ENCODE measurements at places on chromosomes 2 and 18.

GRCh38 chr2:119772767-119773166, 13.0 kb downstream of the PTPN4 start:
- no peak for DNase-seq

DNA sequence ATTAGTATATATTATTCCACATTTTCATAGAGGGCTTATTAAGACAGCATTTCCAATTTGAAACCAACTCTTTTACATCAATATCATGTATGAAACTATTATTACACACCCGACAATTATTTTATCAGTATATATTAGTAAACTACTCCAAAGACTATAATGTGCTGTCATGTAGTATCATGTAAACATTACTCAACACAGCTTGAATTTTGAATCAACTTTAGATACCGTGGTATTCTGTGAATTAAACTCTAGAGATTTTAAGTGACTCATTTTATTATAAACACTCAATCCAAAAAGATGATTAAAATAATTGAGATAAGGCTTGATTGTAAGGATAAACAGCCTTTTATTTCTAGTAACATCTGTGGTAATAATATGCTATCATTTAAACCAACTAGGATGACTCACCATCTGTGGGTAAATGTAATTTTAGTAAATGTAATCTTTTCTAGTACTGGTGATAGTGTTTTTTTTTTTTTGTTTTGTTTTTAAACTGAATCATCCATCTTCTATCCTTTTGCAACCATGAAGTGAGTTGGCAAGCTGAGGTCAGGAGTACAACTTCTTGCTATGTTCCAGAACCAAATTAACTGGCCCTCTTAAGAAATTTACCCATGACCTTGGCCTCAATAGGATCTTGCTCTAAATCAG, 144.3 kb upstream of the SMAD7 start:
- no peak for DNase-seq

DNA sequence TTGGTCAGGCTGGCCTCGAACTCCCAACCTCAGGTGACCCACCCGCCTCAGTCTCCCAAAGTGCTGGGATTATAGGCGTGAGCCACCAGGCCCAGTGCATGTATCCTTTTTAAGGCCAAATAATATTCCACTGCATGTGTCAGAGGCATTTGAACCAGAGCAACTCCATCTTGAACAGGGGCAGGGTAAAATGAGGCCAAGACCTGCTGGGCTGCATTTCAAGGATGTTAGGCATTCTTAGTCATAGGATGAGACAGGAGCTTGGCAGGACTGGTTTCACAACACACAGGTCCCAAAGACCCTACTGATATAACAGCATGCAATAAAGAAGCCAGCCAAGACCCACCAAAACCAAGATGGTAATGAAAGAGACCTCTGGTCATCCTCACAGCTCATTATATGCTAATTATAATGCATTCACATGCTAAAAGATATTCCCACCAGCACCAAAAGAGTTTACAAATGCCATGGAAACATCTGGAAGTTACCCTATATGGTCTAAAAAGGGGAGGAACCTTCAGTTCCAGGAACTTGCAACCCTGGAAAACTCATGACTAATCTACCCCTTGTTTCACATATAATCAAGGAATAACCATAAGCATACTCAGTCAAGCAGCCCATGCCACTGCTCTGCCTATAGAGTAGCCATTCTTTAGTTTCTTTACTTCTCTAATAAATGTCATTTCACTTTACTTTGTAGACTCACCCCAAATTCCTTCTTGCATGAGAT, 204.6 kb downstream of the RAB3GAP1 start:
- DNase-seq = no peak

GRCh38 chr2:59233920-59234319, 992.8 kb upstream of the FANCL start:
- DNase-seq = no peak

DNA sequence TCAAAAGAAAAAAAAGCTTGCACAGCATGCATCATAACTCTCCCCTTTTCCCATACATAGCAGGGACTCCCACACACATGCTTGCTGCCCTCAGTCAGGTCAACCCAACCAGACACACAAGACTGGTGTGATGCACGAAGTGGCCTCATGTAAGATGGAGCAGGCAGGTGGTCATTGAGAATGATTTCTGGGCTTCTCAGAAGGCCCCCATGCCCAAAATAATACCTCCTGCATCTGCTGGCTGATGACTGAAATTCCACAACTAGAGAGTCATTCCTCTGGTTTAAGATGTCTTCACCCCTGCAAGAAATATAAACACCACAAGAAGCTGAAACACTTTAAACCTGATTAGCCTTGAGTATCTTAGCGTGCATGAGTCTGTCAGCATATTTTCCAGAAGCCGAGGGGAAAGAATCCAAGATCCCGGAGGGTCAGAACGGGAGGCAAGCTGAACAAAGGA, 131.1 kb downstream of the AFF3 start:
- DNase-seq = no peak

DNA sequence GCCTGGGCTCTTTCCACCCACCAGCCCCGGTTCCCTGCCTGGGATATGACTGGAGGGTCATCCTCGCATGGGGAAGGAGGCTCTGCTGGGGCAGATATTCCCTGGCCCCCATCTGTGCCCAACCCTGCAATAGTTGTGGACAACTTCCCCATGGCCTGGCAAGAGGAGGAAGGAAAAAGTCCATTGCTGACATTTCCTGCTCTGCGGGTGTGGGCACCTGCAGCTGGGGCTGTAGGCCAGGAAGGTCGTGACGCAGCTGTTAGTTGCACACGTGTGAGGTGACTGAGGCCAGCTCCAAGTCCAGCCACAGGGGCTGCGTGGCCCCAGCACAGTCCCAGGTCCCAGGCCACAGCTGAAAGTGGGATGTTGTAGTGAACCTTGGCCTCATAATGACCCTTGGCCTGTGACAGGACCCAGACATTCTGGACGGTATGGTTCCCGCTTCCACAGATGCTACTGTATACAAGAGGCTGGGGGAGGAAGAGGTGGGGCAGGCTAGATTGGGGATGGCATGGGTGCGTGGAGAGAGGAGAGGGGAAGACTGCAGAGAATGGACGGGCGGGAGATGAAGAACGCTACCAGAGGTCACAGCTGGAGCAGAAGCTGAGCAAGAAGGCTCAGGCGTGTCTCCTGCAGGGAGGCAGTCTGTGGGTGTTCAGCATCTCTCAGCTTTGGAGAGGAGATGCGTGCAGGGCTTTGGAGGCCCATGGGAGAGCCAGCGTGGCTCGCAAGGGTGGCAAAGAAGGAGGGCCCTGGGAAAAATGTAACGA, 22.1 kb downstream of the OTOF start:
- no peak for DNase-seq

GRCh38 chr18:78679613-78680260, 299.9 kb upstream of the SALL3 start:
- DNase-seq = no peak

GRCh38 chr2:4445821-4446220, 742.4 kb downstream of the DCDC2C start:
- DNase-seq = no peak

DNA sequence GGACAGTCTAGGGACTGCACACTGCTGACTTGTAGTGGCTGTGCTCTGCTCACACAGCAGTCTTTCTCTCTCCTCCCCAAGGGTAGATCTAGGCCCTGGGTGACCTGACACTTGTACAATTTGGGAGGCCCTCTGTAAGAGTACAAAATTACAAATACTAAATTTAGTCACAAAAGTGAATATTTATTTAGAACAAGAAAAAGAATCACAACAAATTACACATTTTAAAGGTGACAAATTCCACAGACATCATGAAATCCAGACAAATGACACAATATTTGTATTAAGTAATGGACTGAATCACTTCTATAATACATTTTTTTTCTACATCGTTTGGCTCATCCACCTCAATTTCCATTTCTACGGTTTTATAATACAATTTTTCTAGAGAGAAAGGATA, 496.4 kb downstream of the TXNL1 start:
- no peak for DNase-seq

DNA sequence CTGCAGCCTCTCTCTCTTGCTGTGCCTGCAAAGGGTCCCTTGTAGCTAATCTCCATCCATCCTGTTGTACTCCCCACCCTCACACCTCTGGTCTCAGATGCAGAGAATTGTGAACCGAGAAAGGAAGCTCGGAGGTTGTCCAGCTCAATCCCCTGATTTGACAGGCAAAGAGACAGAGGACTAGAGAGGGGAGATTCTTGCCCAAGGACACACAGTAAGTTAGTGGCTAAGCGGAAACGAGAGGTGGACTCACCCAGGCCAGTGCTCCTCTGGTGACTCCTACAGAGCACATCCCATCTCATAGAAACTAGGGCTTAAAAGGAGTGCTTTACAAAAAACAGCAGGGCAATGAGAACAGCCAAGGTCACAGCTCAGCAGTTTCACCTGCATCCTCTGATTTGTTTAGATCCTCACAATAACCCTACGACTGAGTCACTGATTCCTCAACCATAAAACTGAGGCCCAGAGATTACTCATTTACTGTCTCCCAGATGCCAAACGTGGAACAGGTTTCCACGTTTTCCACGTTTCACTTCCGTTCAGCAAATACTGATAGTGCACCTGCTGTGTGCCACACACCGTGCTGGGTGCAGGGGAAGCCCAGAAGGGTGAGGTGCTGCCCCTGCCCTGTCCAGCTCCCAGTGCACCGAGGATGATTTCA, 22.1 kb downstream of the EHD3 start:
- no peak for DNase-seq

GRCh38 chr2:191031256-191031655, 17.3 kb upstream of the STAT1 start:
- DNase-seq = no peak

DNA sequence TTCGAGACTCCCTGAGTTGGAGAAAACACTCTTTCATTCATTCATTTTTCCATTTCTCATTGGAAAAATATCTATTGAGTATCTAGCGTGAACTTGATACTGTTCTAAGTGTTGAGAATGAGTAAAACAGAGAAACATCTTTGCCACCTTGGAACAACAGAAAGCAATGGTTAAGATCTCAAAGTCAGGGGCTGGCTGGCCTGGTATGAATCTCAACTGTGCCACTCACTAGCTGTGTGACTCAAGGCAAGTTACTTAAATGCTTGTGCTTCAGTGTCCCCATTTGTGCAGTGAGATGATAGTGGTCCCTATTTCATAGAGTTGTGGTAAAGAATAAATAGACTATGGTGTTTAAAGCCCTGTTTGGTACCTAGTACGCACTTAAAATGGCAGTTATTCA, 415.2 kb downstream of the NBAS start:
- no peak for DNase-seq

- DNase-seq = no peak
These were observed 68.5 kb upstream of the FAM237A start for GRCh38 chr2:206573793-206574192.

GRCh38 chr2:74843899-74844298, 10.0 kb downstream of the HK2 start:
- no peak for DNase-seq

- DNase-seq = no peak
These were observed 327.1 kb downstream of the CCDC178 start for GRCh38 chr18:33113416-33113815.

- no peak for DNase-seq
These were observed 41.8 kb upstream of the ASPRV1 start for GRCh38 chr2:70003093-70003830.

DNA sequence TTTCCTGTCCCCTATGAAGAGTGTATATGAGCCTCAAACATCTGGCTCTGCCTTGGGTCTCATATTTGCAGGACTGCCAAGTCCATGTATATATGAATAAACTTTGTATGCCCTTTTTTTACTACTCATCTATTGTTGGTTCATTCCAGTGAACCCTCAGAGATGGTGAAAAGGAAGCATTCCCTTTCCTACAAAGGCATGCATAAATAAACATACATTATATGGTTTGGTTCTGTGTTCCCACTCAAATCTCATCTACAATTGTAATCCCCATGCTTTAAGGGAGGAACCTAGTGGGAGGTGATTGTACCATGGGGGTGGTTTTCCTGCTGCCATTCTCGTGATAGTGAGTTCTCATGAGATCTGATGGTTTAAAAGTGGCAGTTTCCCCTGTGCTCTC, 534.2 kb downstream of the SPAG16 start:
- DNase-seq = no peak

GRCh38 chr18:6221602-6222014, 193.1 kb downstream of the L3MBTL4 start:
- DNase-seq = no peak

DNA sequence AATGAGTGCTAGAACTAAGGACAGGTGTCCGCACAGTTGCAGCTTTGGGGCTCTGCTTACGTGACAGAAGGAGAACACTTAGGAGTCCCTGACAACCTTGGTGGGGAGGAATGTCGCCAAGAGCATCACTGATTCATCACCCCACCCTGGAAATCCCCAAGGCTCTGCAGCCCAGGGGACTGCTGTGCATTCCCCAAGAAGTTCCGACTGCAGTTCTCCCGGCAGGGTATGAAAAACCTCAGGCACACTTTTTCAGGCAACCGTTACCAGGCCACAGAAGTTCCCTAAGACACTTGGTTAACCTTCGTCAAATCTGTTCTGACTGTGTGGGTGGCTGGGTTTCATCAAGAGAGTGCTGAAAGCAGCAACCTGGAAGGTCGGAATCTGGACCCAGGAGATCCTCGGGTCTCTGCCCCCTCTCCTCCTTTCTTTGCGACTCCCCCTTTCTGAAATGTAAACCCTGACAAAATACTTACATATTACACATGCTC, 192.1 kb upstream of the CXCR4 start:
- no peak for DNase-seq

- no peak for DNase-seq
These were observed 678.0 kb upstream of the RAB6C start for GRCh38 chr2:129301431-129301913.

- no peak for DNase-seq
These were observed 20.2 kb upstream of the ADAM23 start for GRCh38 chr2:206423147-206423546.

DNA sequence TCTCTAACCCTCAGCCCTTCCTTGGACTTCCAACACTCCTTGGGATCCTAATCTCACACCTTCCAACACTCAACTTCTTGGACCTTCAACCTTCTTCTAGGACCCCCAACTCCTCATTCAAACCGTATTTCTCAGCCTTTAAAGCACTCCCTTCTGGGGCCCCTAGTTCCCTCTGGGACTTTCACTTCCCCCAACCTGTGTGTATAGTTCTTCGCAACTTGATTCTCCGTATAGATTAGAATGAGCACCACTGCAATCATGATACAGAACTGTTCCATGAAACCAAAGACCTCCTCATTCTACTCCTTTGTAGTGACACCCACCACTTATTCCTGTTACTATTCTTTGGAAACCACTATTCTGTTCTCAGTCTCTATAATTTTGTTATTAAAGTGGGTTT, 62.0 kb upstream of the NFU1 start:
- no peak for DNase-seq

DNA sequence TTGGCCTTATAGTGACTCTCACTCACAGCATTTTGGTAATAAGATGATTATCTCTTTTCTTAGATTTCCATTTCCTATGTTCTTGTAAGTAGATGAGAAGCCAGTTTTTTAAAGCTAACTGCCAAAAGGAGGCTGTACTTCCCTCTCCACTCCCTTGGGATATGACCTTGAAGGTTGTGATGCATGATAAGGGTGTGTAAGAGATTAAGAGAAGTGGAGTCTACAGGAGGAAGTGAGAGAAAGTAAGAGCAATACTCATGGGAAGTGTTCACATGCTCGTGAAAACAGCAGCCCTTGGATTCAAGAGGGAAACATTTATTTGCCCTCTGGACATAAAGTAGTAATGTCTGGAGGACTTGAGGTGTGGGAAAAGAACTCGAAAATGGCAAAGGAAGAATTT, 171.5 kb downstream of the EVA1A start:
- no peak for DNase-seq

- DNase-seq = no peak
These were observed 249.0 kb downstream of the TTC32 start for GRCh38 chr2:19652811-19653210.

- no peak for DNase-seq
These were observed 902 bp downstream of the MCFD2 start for GRCh38 chr2:46914578-46915230.

- no peak for DNase-seq
These were observed 40.3 kb upstream of the ZFP36L2 start for GRCh38 chr2:43266711-43267111.
